Neural crest cell (in vitro differentiated cells): ENCODE measurements at places on chromosomes 1 and 21. TPM values are rescaled to one million over a fixed set of nuclear protein-coding genes. Genes with fewer than 3 reads are reported as not detected.
A peak's percentile ranks its signal among the peaks of the same experiment; 100 is the strongest.

- peak; percentile 3 for DNase-seq
These were observed 1.8 kb upstream of the CSMD2 start for GRCh38 chr1:34166625-34167361.

GRCh38 chr1:159171688-159172501 is 480 bp downstream of the CADM3 start:
- DNase-seq = peak; percentile 33

DNA sequence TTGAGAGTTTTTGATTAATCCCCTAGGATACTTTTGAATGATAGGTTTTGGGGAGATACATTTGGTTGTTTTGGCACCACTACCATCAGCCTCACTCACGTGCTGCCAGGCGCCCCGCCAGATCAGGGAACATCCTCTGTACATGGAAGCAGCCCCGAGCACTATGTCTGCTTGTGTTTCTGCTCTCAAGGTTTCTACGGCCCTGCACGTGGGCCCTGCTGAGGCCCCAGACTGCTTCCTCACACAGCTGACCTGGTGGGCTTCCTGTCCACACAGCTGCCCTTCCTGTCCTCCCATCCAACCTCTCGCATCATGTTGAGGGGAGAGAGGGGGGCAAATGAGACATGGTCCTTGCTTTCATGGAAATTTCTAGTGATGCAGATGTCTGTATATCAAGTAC is 20.0 kb downstream of the ADARB1 start:
- DNase-seq = no peak

- DNase-seq = no peak
These were observed 77.4 kb downstream of the S1PR1 start for GRCh38 chr1:101314244-101314643.

- DNase-seq = no peak
These were observed 3.2 kb upstream of the GSTM2 start for GRCh38 chr1:109664671-109665070.

GRCh38 chr1:114310695-114311271 is 157.1 kb upstream of the SYT6 start:
- no peak for DNase-seq

- DNase-seq = no peak
These were observed 140.0 kb downstream of the ETS2 start for GRCh38 chr21:38945545-38946245.

GRCh38 chr1:178520803-178521202 is 7.9 kb downstream of the TEX35 start:
- DNase-seq = no peak

Gene DNALI1
- 28.6 and 30.6 TPM in 2 replicates for total RNA-seq

Gene TAS1R1
- not detected in 2 replicates for total RNA-seq
